ENCODE measurements at places on chromosomes 12 and 14.

GRCh38 chr12:127416796-127417195, 850.2 kb upstream of the TMEM132C start:
- no peak for DNase-seq

DNA sequence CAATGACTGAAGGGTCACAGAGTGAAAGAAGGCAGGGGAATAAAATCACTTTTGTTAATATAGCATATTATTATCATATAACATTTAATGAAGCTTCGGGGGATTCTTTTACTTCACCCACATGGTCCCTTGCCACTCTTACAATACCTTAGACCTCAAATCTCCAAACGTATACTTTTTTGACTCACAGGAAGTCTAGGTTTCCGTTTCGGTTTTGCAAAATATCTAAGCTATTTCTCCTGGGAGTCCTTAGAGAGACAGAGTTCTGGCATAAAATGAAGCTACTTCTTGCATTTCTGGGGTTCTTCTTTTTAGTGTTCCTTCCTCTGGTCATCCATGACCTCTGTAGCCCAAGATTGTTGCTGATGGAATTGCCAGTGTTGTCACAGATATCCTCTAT, 590.5 kb upstream of the ATP2B1 start:
- no peak for DNase-seq

DNA sequence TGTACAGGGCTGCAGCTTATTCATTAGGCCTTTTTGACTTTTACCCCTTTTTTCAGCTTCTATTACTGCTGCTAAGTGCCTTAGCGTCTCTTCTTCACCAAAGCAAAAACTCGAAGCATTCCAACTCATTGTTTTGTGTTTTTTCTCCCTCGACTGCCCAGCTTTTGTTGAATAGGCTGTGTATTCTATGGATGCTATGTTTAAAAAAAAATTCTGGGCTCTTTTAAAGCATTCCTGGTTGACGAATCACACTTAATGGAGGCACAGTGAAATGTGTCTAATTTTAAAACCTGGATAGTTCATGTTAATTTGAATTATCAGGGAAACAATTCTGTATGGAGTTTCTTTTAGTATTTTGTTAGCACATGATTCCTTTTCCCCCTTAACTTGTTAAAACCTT, 29.7 kb downstream of the KTN1 start:
- DNase-seq, result peak; percentile 43

GRCh38 chr12:91622981-91623380, 440.4 kb upstream of the DCN start:
- no peak for DNase-seq

- DNase-seq, result no peak
Measured at GRCh38 chr14:55194656-55195355, 3.4 kb upstream of the DLGAP5 start.

DNA sequence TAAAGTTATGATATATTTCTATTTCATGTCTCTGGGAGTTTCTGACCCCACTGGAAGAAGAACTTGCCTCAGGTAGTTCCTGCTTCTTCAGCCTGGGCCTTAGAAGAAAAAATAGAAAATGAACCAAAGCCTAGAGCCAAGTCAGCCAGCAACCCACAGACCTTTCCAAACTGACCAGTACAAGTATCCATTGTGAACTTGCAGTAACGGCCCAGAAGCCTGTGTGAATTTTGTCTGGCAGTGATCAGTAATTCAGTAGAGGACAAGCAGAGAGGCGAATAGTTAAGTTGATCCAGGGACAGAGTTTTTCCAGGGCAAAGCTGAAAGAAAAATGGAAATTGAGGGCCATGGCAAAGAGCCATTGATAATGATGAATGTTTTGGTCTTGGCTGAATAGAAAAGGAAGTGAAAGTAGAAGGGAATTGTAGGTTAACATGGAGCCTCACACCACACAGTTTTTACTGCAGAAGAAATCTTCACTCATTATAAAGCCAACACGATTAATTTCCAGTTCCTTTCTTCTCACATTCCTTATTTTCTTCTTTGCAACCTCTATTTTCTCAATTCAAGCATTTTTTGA, 311.8 kb downstream of the BTG1 start:
- no peak for DNase-seq

DNA sequence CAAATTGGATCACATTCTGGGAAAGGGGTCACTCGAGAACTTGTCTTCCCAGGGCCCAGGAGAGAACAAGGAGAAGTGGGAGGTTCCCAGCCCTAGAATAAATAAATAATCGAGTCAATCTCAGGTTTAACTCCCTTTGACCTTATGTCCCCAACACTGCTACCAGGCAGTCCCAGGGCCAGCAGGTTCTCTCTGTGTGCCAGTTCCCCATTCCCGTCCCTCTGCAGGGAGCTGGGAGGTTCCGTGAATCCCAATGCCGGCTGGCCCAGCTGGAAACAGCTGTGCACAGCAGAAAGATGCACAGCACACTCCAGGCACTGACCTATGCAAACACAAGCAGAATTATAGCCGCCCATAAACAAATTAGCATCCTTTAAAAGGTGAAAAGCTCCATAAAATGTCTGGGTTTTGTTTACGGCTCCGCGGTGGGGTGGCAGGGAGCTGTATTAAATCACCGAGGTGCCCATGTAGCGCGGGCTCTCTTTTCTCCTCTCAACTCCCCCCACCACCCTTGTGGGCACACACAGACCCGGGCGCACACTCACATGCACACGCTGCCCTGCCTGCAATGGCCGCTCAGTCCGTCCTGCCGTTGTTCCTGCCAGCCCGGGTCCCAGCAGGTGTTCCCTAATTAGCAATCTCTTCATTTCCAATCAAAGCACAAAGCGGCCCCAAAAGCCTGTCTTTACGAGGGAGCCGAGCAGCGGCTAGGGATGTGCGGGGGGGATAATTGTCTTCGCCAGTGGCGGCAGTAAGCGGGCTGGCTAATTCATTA, 46.6 kb upstream of the ESRRB start:
- DNase-seq, result no peak

DNA sequence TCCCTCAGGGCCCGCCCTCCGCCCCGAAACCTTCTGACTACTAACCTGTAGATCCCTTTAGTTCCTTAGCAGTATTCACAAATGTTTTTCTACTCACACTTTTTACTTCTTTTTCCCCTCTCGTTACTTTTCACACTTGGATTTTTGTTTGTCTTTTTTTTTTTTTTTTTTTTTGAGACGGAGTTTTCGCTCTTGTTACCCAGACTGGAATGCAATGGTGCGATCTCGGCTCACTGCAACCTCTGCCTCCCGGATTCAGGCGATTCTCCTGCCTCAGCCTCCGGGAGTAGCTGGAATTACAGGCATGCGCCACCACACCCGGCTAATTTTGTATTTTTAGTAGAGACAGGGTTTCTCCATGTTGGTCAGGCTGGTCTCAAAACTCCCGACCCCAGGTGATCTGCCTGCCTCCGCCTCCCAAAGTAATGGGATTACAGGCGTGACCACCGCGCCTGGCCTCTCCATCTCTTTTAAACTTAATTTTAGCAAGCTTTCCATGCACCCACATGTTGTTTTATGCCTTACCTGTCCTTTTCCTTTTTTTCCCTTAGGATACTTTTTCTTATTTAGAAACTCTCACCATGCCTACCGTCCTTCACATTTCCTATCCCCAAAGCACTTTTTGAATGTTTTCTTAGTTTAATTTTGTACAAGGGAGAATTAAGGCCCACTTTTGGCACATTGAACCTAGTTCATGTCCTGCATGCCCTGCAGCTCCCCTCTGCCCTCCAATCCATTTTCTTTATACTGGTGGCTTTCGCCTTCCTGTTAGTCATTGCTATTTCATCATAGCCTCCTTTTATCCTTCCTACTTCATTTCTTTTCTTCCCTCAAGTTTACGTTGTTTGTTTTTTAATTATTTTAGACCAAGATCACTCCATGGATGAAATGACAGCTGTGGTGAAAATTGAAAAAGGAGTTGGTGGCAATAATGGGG, 1.1 kb downstream of the SP1 start:
- no peak for DNase-seq

DNA sequence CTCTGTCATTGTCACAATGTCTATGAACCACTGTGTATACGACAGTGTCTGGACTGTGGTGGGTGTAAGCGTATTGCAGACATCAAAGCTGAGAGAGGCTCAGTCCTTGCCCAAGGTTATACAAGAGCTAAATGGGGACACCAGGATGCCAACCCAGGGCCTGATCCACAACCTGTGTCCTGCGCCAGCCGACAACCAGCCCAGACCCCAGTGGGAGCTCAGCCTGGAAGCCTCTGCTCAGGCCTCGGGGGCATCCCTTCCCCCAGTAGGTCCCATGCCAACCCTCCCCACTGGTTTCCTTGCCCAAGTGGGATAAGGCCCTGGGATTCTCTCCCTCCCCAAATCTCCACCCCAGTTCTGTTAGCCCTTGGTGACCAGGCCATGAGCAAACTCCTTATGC, 54.3 kb downstream of the LTBP2 start:
- no peak for DNase-seq

GRCh38 chr12:2960390-2960956, 1.3 kb downstream of the TEAD4 start:
- DNase-seq, result peak; percentile 20

GRCh38 chr14:90050271-90050670, 11.5 kb upstream of the KCNK13 start:
- DNase-seq, result no peak

- no peak for DNase-seq
Measured at GRCh38 chr12:42758806-42759205, 169.3 kb upstream of the PRICKLE1 start.

DNA sequence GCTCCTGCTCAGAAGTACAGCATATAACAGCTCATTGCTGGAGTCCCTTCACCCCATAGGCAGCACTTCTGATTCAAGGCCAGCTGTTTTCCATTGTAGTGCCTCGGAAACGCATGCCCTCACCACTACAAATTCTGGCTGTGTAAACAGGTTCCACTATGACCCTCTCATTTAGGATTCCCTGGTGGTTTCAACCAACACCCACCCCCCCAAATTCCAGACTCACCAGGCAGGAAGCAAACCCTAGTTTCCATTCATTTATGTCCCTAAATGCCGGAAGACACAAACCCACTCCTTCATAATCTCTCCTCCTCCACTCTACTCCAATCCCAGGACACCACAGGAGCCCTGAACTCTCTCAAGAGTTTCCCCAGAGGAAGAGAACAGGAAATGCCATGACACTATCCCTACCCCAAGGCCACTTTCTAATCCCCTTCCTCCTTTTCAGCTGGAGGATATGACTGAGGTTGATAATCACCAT, 75.9 kb upstream of the TMPO start:
- DNase-seq, result no peak

DNA sequence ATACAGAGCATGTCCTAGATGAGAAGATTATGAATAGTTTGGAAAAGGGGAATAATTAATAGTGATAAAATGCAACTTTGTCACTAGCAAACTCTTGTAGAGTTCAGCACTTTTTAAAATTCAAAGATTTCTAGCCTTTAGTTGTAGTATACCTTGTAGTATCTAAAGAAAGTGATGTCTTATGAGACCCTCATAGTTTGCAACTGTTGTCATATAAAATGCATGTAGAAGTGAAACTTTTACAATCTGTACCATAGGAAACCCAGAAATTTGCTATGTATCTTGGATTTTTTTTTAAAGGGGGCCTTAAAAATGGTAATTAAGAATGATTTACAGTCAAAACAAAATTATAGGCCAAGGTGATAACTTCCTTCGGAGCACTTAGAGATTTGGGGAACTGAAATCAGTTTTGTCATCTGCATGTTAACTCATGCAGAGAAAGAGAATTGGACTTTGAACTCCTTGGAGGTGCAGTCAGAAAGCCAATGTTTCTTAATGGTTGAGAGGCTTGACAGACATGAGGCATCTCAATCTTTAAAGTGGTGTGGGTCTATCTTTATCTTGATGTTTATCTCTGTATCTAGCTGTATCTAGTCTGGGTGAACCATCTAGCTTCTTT, 1.3 kb downstream of the LRRK2 start:
- no peak for DNase-seq

DNA sequence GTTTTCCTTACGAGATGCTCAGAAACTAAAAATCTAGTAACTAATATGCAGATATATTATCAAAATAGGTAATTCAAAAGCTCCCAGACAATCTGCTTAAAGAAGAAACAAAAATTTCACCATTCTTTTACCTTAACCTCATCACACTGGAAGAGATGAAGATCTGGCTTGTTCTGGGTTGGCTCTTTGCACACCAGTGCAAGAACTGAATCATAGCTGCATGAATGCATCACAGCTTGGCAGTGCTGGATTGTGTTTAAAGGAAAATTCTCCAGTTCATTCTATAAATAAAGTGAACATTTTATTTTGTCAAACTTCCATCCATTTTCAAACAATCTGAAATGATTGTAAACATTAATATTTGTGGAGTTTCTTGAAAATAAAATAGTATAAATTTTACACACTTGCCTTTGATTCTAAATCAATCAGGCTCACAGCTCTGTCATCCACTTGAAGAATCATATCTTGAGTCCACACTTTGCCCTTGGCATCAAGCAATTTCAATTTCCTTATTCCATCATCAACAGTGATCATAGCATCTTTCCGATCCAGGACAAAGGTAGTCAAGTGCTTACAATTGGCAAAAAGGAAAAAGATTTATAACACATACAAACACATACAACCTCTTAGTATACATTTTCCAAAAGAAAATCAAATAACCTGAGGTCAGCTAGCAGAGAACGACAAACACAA, 119.8 kb downstream of the EPS8 start:
- no peak for DNase-seq

DNA sequence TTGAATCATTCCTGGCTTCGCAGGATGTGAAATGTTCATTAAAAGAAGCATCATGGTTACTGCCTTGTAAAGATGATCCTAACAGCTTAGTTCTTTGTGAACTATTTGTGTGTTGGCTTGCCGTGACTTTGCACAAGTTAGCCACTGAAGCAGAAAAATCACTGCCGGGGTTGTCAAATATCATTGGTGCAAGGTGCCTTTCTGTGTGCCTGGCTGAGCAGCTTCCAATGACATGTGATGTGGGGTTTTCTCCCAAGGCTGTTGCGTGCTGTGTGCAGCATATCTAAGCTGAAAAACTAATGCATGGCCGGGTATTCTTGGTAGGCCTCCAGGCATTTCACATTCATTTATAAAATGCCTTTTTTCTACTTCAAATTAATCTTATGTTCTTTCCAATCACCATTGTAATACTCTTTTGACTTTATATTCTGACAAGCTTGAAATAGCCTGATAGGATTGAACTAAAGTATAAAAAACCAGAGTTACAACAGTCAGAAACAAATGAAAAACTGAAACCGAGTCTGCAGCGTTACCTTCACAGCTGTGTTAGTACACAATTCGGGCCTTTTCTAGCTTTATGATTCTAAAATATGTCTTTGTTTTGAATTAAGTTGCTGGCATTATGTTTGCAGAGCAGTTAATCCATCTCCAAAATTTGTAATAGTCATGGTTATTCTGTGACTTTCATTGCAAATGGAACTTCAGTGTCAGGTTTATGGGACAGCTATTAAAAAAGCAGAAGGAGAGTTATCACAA, 222.1 kb downstream of the SYT1 start:
- DNase-seq, result no peak

GRCh38 chr12:92973614-92974013, 44.5 kb upstream of the EEA1 start:
- DNase-seq, result no peak

GRCh38 chr14:94427016-94427613, 25.5 kb downstream of the SERPINA11 start:
- DNase-seq, result no peak

DNA sequence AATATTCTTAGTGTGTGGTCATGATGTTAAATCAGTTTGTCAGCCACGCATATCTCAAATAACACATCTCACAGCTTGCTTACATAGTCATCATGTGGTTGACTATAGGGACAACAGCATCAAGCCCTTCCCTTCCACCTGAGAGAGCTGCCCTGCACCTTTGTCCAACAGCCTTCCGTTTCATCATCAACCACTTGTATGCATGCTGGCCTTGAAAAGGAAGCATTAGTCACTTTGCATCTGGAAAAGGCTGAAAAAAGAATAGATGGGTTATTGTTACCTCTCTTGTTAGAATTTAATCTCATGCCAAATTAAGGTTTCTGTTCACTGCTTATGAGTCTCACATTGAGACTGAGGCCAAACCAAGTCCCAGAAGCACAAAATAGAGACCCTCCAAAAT, 1586.5 kb upstream of the SEL1L start:
- DNase-seq, result no peak
